ENCODE measurements at places on chromosomes 12 and 14. TPM values are rescaled to one million over a fixed set of nuclear protein-coding genes. Genes with fewer than 3 reads are reported as not detected.

- no peak for DNase-seq
Observed at GRCh38 chr12:67634303-67634761, 14.2 kb upstream of the DYRK2 start.

GRCh38 chr14:66638689-66639088, 130.7 kb downstream of the GPHN start:
- no peak for DNase-seq

Gene INHBC
- 0.21 TPM for total RNA-seq

GRCh38 chr12:24760162-24760561, 188.7 kb downstream of the BCAT1 start:
- DNase-seq, result peak; percentile 44

Gene MFAP5
- not detected for total RNA-seq

Gene DAO
- total RNA-seq, result not detected
